ENCODE measurements at places on chromosomes 5 and 9.

DNA sequence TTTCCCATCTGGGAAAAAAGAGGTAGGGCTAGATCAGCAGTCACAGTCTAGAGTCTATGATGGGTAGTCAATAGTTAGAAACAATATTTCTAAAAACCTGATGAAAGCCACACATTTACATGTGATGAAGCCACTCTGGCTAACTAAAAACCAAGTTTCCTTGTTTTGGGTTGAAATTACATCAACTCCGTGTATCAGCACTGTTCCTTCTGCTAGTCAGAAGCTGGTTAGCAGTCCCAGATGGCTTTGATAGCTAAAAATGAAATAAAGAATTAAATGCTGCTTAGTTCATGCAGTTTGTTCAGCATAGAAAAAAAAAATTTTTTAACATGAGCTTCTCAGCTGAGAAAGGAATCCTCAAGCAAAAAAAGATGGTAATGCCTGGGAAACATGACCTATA is 136.7 kb downstream of the FAM114A2 start:
- no peak for DNase-seq

DNA sequence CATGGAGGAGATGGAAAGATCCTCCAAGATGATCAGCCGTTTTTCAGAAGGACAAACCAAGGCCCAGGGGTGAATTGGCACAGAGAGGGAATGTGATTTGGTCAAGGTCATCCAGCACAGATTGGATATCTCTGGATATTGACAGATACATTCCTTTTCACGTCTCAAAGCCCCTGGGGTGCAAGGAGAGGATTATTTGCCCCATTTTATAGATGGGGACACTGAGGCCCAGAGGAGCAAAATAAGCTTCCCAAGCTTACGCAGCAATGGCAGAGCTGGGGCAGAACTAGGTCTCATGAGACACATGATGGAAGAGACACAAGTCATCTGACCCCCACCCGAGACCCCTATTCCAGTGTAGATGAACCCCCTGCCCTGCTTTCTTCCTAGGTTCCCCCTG is 895 bp upstream of the PDGFRB start:
- DNase-seq = no peak

DNA sequence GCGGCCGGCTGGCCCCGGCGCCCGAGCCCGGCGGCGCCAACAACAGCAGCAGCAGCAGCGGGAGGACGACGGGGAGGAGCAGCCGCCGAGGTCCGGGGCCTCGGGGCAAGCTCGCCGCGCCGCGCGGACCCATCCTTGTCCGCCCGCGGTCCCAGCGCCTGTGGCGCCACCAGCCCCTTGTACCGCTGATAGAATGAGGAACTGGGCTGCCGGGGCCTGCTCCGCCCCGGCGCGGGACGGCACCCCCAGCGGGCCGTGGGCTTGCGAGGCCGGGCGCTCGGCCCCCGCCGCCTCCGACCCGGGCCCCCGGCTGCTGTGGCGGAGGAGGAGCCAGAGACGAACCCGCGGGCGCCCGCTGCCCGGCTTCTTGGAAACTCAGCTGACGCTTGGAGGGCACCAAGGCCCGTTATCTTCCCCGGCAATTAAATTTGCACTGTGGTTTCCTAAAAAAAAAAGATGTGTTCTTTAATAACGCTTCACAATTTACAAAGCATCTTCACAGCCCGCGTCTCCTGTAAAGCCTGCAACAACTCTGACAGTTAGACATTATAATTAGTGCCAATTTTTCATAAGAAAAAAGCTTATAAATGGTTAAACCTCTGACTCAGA is at the start of gene ARSB:
TSS of gene ARSB (minus strand) at position 195 of the 609 bp plus-strand sequence. CDS start at position 133, 62 bp downstream.
- DNase-seq = no peak

- DNase-seq = no peak
Observed at GRCh38 chr5:173734716-173735115, 118.3 kb upstream of the BOD1 start.

DNA sequence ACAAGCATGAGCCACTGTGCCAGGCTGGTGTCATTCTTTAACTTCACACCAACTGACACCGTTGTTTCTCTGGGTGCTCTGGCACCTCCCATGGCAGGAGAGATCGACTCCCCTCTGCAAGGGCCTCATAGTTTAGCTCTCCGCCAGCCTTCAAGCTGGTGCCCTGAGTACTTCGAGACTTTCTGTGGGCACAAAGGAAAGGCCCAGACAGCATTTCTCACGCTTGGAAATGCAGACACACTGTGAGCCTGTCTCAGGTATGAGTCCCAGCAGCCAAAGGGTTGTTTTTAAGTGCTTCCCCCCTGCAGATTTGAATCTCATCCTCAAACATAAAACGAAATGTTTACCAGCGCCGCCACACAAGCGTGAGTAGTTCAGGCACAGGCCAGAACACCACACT is 11.1 kb upstream of the TCF7 start:
- DNase-seq = no peak

DNA sequence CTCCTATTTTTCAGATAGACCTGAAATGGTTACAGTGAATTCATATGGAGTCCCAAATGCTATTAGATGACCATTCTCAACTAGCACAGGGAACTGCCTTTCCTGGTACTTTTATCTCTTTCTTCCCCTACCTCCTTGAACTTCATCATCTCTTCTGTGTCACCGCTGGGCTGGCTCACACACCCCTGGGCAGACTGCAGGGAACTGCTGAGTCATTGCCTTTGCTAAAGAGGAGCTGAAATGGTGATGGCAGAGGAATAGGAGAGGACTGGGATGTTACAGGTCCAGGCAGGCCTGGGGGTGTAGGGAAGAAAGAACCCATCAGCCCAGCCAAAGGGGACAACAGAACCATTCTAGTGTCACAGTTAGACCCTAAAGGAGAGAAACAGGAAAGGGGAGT is 322.3 kb downstream of the ASTN2 start:
- DNase-seq = no peak

DNA sequence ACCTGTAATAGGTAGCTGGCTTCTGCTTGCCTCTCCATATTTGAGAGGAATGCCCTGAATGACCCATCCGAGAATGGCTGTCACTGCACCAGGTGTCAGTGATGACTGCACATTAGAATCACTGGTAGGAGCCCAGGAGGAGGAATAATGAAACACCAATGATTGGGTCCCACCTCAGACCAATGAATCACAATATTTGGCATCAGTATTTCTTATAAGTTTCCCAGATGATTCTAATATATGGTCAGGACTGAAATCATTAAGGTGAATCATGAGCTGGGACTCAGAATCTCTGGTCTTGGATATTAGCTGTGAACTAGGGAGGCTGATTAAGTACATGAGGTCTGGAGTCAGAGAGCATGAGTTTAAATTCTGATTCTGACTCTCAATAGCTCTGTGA is 23.4 kb downstream of the ARSB start:
- no peak for DNase-seq

DNA sequence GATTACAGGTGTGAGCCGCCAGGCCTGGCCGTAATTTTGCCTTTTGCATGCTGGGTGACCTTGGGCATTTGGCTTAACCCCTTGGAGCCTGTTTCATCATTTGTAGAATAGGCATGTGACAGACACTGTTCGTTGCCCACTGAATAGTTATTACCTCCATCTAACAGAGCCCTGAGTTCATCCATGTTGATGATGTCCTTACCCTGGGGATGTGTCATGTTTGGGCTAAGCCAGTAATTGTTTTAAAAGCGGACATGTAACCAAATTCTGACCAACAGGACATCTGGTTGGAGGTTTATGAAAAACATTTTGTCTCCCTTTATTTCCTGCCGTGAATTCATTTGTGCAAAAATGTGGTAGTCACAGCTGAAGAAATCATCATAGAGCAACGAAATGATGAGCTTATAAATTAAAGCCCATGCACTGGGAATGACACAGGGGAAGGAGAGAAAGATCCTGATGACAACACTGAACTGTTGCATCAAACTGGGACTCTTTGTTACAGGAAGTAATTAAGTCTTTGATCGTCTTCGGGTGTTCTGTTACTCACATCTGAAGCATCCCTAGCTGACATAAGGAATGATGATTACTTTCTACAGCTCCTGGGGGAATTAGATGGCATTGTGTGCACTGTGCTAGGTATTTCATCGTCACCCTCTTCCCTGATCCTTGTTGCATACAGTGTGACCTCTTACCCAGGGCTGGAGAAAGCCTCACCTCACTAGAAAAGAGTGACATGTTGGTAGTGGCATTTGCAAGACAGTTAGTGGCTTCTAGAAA is 117.8 kb downstream of the FGF18 start:
- no peak for DNase-seq
